ENCODE measurements at places on chromosomes 12 and 14.

DNA sequence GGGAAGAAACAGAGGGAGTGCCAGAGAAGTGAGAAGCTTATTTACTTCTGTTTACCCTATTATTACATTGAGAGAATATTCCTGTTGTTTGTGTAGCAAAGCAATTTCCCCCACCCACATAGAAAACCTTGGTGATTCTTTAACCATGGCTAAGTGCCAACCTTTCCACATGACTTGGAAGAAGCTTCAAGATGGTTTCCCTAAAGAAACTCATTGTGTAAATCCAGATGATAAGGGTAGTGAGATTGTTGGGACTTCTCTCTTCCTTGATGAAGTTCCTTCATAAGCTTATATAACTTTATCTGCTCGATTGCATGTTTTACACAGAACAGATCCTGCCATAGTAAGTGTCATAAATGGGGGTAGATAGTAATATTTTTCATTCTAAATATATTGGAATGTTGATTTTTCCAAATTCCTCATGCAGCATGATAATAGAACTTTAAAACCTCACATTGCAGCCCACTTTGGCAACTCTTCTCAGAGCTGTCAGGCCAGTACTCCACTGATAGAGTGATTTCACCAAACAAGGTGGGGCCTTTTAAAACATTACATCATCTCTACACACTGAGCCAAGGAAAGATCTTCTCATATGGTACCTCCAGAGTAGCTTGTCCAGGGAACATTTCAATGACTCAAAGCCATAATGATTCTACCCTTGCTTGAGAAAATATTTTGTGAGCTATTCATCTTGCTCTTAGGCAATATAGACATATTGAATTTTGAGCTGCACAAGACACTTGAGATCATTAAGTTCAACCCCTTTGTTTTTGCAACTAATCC is 47.8 kb upstream of the KIF21A start:
- DNase-seq: no peak

DNA sequence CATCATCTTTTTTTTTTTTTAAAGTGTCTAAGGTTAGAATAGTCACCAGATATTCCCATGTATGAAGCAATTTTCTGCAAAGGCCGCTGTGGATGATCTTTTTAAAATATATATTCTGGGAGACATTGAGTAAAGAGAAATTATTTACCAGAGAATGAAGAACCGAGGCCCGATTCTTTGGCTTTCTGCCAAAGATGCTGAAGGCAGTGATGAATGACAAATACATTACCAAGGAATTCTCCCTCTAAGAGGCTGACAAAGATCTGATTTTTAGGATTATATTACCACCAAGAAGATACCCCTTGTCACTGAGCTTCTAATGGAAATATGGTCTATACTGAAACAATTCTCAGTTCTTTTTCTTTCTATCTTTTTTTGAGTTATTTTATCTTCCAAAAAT is 336.8 kb downstream of the NAV3 start:
- no peak for DNase-seq

GRCh38 chr14:68195126-68195525 is 375.5 kb downstream of the RAD51B start:
- DNase-seq: no peak

GRCh38 chr12:114703060-114703493 is 19.1 kb upstream of the TBX3 start:
- DNase-seq: no peak

GRCh38 chr14:69424149-69424923 is 25.8 kb downstream of the SLC39A9 start:
- DNase-seq: peak; percentile 6

- no peak for DNase-seq
Measured at GRCh38 chr12:49924628-49925246, 21.0 kb upstream of the FAIM2 start.

- no peak for DNase-seq
Measured at GRCh38 chr12:41683513-41684240, 461.0 kb downstream of the GXYLT1 start.

DNA sequence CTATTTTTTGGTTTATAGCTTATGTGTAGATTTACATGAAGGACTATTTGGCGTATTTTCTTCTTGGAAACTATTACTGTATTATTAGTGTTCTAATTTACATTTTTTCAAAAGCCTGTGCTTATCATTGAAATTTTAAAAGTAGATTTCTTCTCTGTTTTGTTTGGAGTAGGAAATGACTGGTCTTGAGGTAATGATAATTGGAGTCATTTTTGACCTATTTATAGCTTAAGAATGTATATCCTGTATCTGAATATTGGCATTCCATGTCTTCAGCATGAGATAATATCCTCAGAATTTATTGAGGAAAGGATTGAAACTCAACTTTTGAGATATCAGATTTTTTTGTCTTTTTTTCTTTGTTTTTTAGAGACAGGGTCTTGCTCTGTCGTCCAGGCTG is 193.4 kb downstream of the ERC1 start:
- peak; percentile 31 for DNase-seq

Measured in GM03348 (cell line).